NCI-H2171 (cell line): ENCODE measurements at places on chromosomes 2 and 18.
A peak's percentile ranks its signal among the peaks of the same experiment; 100 is the strongest.

DNA sequence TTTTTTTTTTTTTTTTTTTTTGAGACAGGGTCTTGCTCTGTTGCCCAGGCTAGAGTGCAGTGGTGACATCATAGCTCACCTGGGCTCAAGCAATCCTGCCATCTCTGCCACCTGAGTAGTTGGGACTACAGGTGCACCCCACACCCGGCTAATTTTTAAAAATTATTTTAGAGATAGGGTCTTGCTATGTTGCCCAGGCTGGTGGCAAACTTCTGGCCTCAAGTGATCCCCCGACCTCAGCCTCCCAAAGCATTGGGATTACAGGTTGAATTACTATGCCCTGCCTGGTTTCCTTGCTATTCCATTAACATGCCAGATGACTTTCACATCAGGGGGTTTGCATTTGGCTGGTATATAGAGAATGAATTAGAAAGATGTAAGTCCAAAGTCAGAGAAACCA is 253.2 kb downstream of the CAMKMT start:
- DNase-seq, result no peak

DNA sequence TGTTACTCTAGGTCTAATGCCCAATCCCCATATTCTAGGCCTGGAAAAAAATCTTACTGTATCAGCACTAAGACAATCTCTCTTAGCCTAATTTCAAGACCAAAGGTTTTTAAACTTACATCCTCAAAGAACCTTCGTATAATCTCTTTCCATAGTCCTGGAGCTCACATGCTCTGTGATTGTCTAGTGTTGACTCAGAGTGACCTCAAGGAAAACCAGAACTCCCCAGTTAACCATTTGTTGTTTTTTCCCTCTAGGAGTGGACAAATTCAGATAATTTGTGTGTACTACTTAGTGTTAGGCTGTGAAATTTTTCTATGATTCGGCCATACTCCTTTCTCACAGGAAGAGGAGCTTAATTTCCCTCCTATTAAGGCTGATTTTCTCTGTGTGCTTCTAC is 536.1 kb downstream of the SLC4A3 start:
- DNase-seq, result no peak

DNA sequence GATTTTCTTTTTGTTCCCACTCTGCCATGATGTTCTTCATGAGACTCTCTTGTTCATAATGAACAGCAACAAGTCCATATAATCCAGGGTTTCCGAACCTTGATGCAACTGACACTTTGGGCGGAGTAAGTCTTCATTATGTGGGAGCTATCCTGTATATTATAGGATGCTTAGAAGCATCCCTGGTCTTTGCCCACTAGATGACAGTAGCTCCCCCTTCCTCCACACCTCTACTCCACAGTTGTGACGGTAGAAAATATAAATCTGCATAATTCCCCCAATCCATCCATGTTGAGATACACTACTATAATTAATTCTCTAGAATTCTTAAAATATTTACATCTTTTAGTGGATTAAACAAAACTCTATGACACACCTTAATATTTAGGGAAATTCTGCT is 482.2 kb upstream of the CELF4 start:
- DNase-seq, result no peak

DNA sequence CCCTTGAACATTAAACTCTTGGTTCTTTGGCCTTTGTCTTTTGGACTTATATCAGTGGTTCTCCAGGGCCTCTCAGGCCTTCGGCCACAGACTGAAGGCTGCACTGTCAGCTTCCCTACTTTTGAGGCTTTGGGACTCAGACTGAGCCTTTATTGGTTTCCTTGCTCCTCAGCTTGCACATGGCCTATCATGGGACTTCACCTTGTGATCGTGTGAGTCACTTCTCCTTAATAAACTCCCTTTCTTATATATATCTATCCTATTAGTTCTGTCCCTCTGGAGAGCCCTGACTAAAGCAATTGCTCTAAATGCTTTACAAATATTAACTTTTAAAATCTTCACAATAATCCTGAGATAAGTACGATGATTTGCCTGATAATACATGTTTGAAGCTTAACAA is 353.6 kb upstream of the TRIB2 start:
- no peak for DNase-seq

- DNase-seq, result no peak
Observed at GRCh38 chr2:240934701-240935102, 28.6 kb downstream of the CROCC2 start.

GRCh38 chr2:2175381-2176090 is 155.5 kb downstream of the MYT1L start:
- no peak for DNase-seq

- no peak for DNase-seq
Observed at GRCh38 chr2:2409481-2409880, 78.4 kb upstream of the MYT1L start.

- no peak for DNase-seq
Observed at GRCh38 chr2:228689053-228689452, 507.6 kb upstream of the SPHKAP start.

DNA sequence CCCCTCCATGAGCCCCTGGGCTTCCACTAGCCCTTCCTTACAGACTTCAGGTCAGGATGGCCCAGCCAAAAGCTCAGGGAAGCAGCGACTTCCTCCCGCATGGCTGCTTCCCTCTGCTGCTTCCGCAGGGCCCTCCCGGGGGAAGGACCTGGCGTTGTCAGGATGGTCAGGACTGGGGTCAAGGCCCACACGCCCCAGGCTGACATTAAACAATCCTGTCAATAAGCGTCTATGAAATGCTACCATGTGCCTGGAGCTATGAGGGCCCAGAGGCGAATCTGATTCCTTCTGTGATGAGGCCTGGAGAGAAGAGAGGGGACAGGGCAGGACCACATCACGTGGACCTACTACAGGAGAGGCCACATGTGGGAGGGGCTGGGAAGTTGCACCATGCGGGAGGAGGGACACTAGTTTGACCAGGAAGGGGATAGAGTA is 17.3 kb downstream of the CYS1 start:
- DNase-seq, result no peak

DNA sequence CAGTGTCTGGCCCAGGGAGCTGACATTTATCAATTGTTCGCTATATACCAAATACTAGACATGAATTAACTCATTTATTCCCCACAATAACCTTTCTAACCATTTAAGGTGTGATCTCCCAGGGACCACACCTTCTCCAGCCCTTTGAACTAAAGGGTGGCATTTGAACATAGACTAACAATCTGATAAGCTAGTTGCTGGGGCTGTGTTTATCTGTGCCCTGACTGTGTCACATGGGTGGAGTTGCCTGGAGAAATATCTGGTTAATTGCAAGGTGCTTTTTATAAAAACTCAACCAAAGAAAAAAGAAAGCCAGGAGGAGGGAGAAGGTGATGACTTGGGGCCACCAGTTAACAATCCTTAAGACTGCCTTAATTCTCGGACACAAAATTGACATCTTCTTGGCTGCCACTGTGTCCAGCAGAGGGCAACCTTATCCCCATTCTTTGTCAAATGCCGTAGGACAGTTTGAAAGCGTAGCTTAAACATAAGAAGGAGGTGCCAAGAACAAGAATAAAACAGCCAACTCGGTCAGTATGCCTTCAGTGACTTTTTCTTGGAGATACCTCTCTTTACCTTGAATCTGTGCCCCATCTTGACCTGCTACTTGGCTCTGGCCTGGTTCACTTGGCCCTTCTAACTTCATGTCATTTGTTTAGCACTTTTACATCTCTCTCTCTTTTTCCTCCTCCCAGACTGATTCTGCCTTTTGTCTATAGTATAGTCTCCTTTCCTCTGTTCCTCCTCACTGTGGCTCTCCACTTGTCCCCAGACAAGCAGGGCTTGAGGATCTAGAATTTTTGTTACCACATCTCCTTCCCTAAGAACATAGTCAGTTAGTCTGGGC is 183.4 kb downstream of the MYO3B start:
- peak; percentile 20 for DNase-seq

DNA sequence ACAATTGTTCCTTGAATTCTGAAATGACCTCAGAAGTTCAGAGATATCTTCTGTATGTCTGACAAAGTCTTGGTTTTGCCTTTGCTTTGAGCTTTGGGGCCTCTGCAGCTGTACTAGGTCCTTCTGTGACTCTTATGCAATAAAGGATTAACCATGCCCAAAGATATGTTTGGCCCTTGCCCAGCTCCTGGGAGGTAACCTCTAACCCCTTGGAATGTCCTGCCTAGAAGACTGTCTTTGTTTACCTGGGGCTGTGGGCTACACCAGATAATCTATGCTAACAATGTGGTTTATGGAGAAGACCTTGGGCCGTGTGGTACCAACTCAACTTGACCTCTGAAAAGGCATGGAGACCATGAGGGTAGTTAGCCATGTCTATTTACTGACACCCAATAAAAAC is 140.9 kb upstream of the CAPN13 start:
- no peak for DNase-seq

- no peak for DNase-seq
Observed at GRCh38 chr2:172081221-172082022, 3.9 kb upstream of the DLX1 start.

GRCh38 chr2:40169430-40169829 is 282.5 kb downstream of the SLC8A1 start:
- no peak for DNase-seq

GRCh38 chr2:9821805-9822445 is 21.3 kb upstream of the TAF1B start:
- DNase-seq, result no peak

GRCh38 chr2:241393524-241394196 is 37.6 kb downstream of the FARP2 start:
- DNase-seq, result no peak

- no peak for DNase-seq
Observed at GRCh38 chr2:190574169-190574568, 39.6 kb upstream of the NEMP2 start.

GRCh38 chr2:47903781-47904490 is 2.4 kb downstream of the FBXO11 start:
- no peak for DNase-seq

DNA sequence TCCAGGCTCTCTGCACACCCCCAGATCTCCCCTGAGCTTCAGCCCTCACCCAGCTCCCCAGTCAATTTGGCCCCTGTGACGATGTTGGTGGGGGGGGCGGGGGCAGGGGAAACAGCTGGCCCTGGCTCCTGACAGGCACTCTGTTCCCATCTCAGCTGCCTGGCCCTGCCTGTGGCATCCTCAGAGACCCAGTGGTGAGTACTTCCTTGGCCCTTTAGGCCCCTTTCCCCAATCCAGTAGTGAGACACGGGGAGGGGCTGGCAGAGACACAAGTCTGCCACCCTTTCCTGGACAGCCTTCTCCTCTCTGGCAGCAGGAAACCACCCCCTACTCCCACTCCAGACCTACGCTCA is 19.3 kb upstream of the C1QL2 start:
- no peak for DNase-seq

GRCh38 chr2:112646102-112646719 is 472 bp downstream of the SLC20A1 start:
- peak; percentile 65 for DNase-seq

DNA sequence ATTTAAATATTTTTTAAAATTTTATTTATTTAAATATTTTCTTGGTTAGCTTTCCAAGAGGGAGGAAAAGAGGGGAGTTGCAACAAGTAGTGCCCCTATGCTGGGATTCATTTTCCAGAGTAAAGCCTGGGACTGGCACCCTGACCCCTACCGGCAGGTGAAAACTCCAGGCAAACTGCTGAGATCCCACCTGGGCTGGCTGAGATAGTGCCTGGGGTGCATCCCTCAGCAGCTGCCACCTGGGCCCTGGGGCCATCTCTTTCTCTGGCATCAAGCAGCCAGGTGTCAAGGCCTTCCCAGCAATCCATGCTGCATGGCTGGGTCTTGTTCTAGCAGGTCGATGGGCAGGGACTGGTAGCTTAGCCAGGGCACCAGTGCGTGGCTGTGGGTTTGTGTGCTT is 6.6 kb downstream of the SIX2 start:
- DNase-seq, result no peak

- peak; percentile 30 for DNase-seq
Observed at GRCh38 chr2:29011418-29012060, 30.4 kb downstream of the TOGARAM2 start.

DNA sequence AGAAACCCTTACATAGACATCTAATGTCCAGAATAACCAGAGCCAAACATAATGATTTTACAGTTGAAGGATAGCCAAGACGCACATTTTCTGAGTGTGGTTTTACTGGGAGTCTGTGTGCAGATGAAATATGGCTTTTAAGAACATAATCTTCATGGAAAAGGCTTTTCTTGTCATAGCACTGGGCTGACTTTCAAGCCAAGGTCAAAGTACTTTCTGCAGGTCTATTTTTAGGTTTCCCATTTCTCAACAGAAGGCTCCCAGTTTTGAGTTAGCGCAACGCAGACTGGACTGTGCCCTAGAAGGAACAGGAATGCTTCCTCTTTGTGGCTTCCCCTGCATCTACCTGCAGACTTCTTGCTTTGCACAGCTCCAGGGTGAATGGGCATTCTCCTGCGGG is 92.3 kb upstream of the UPP2 start:
- DNase-seq, result no peak

- DNase-seq, result no peak
Observed at GRCh38 chr2:52222128-52222527, 1190.2 kb upstream of the NRXN1 start.

GRCh38 chr18:47113796-47114540 is 36.3 kb downstream of the HDHD2 start:
- no peak for DNase-seq

- no peak for DNase-seq
Observed at GRCh38 chr18:10289251-10289650, 165.2 kb upstream of the APCDD1 start.

GRCh38 chr2:156999661-157000060 is 257.8 kb upstream of the GALNT5 start:
- peak; percentile 12 for DNase-seq

DNA sequence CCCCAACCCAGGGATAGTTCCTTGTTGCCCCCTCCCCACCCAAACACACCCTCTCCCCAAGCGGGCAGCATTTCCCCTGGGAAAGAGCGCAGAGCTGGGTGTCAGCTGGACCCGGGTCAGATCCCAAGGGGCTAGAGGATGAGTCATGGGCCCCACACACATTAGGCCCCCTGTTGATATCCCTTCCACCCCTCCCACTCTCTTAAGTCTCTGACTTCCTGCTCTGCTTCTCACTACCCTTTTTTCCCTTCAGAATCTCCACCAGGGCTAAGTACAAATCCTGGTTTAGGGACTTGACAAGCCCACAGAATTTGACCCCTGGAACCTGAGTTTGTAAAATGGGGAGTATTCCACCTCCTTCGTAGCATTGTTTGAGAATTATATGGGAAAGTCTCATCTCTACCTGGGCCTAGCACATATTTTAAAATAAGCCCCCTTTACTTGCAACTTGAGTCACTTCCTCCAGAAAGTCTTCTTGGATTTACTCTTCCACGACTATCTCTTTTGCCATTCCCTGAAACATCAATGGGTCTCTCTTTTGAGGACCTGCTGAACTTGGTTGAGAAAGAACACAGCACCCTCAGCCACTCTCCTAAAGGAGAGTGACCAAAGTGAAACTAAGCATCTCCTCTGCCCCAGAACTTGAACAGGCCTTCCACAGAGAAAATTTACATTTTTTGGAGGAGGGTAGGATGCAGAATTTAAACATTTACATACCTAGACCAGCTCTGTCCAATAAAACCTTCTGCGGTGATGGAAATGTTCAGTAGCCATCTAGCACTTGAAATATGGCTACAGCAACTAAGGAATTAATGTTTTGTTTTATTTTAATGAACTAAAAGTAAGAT is 4.7 kb downstream of the RTKN start:
- no peak for DNase-seq

GRCh38 chr2:239368321-239368720 is 32.5 kb downstream of the HDAC4 start:
- no peak for DNase-seq

- no peak for DNase-seq
Observed at GRCh38 chr2:202771336-202771735, 100.2 kb downstream of the ICA1L start.

- no peak for DNase-seq
Observed at GRCh38 chr2:175880-176820, 87.7 kb downstream of the SH3YL1 start.

GRCh38 chr2:240650254-240650965 is 25.1 kb downstream of the GPR35 start:
- DNase-seq, result no peak

- DNase-seq, result no peak
Observed at GRCh38 chr18:74654638-74655037, 57.0 kb downstream of the ZNF407 start.
